Fibroblast of skin of left biceps (primary cell): ENCODE measurements at places on chromosomes 2 and 18.
A peak's percentile ranks its signal among the peaks of the same experiment; 100 is the strongest.

GRCh38 chr2:68971591-68972231, 2.7 kb upstream of the GKN1 start:
- peak; percentile 84 for DNase-seq

- no peak for DNase-seq
Measured at GRCh38 chr2:110678457-110679336, 834 bp upstream of the BUB1 start.

DNA sequence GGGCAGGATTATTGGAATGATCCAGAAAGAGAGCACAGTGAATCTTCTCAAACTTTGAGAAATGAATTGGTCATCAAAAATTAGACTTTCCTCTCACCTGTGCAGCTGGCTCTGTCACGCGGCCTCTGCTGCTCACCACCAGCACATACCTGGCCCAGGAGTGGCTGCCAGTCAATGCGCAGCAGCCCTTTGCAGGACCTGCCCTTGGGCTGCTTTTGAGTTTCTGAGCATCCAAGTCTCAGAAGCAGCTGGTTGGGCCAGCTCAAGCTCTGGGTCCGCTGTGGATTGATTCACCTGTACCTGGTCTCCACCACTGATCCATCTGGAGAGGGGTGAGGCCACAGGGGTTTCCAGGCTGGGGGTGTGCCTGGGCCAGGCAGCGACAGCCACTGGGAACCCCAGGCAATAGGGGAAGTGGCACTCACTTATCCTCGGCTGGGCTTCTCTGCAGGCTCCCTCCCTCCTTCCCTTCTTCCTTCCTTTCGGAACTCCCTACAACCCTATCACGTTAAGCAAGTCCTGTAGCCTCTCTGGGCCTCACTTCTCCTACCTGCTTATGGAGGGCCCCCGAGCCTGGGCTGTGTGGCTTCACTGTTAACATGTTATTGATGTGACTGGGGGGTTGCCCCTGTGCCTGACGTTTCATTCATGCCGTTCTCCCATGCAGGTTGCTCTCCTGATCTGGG, 48.1 kb downstream of the SH3BP4 start:
- no peak for DNase-seq

- no peak for DNase-seq
Measured at GRCh38 chr18:79804130-79804787, 6.5 kb downstream of the KCNG2 start.

GRCh38 chr2:24048769-24049484, 614 bp upstream of the FKBP1B start:
- no peak for DNase-seq

GRCh38 chr2:181178823-181179412, 198.5 kb downstream of the UBE2E3 start:
- no peak for DNase-seq

GRCh38 chr18:39485696-39486095, 1920.1 kb upstream of the CELF4 start:
- no peak for DNase-seq

DNA sequence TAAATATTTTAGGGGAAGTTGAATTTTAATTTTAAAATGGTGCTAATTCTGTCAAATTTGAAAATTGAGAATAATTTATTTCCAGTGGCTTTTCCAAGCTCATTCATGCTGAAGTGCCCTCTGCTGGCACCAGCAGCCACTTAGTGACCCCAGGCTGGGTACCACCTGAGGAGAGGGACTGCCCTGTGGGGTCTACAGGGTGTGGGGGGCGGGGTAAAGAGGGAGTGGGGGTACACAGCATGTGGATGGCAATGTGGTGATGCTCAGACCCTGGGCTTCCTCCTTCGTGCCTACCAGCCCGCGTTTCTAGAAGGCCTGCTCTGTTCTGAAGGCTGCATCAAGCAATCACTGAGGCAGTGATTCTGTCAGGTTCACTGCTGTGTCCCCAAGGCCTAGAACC, 45.1 kb upstream of the SCLY start:
- no peak for DNase-seq

DNA sequence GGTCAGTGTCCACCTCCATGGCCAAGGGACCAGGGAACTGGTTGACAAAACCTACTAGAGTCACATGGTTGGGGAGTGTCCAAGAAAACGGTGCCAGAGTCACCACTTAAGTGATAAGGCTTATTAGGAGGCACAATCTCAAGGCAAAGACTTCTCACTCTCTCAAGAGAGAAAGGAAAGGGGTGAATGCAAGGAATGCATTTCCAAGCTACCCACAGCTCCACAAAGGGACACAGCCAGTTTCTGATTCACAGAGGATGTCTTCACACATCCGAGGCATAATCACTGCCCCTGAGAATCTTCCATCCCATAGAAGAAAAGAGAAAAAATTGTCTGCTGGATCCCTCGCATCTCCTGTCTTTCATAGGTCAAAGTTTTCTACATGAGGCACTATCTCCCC, 269.3 kb downstream of the TNS1 start:
- no peak for DNase-seq

- DNase-seq, result no peak
Measured at GRCh38 chr2:25790074-25790790, 88.1 kb downstream of the ASXL2 start.

DNA sequence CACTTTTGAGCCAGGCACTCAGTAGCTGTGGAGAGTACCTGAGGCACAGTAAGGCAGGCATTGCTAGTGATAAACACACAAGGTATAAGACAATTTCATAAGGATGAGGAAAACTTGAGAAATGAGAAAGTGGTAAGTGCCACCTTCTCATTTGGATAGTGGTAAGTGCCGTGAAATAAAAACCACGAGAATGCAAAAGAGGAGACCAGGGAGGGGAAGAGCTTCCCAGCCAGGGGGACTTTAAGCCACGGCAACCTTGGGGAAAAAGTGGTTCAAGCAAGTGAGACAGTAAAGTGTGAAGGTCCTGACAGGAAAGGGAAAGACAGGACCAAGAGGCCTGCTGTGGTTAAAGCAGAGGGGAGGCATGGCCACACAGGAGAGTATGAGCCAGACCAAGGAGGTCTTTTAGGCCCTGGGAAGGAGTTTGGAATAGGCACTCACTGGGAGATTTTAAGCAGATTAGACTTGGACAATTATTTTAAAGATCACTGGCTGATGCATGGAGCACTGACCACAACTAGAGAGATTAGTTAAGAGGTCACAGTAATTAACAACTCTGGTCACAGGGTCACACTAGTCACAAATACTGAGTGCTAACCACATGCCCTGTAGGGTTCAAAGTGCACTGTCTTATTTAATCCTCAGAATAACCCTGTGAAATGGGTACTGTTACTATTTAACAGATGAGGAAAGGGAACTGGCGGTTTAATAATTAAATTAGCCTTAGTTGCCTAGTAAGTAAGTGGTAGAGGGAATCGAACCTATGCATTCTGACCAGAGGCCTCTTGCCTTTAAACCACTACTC, 50.1 kb downstream of the THOC1 start:
- DNase-seq, result no peak

DNA sequence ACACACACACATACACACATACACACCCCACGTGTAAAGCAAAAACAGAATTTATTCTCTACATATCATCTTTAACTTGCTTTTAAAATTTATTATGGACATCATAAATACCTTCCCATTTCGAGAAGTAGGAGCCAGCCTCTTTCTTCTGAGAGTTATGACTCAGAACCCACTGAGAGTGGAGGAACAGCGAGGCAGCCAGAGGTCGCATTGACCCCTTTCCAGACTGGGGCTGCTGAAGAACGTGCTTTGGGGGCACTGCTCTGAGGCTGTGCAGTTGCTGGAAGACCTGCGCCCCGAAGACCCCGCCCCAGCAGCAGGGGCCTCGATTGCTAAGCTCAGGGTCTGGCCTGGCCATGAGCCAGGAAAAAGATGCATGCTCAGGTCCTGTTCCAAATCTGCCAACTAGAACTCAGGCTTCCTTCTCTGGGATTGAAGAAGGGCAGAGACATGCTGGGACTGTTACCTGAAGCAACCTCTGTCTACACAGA, 133.8 kb upstream of the TWIST2 start:
- DNase-seq, result no peak

- DNase-seq, result no peak
Measured at GRCh38 chr18:23684515-23685197, 4.6 kb upstream of the LAMA3 start.

DNA sequence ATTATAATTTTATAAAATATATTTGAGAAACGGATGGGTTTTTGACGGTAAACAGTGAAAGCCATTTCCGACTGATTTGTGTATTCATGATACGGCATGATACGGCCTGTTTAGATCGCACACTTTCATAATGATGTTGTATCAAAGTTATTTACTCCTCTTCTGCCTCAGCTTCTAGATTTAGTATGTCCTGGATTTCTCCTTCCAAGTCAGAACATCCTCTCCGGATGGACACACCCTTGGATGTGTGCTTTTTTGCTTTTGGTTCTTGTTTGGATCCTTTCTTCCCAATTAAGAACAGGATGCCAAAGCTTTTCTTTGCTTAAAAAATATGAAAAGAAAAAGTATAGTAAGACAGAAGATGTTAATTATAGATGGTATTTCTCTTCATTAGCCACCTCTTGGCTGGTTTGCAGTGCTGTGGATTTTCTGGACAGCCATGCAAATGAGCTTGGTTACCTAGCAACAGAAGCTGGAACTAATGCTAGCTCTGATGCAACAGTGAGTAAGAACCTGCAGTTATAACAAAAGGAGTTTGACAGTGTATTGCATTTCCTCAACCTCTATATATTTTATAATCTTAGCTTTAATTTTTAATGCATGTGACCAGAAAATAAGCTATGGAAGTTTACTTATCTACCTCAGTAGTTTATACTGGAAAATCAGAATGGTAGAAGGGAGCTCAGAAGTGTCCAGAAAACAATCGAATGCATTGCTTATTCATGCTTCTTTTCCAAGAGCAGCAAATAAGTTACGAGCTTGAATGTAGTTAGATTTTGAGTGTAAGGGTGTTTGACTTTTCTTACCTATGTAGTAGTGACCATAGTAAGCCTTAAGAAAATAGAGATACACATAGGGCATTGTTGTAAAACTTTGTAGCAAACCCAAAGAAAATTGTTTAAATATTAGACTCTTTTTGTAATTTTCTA, 27.9 kb downstream of the RMND5A start:
- peak; percentile 81 for DNase-seq

- no peak for DNase-seq
Measured at GRCh38 chr18:12393998-12394397, 13.7 kb upstream of the PRELID3A start.

DNA sequence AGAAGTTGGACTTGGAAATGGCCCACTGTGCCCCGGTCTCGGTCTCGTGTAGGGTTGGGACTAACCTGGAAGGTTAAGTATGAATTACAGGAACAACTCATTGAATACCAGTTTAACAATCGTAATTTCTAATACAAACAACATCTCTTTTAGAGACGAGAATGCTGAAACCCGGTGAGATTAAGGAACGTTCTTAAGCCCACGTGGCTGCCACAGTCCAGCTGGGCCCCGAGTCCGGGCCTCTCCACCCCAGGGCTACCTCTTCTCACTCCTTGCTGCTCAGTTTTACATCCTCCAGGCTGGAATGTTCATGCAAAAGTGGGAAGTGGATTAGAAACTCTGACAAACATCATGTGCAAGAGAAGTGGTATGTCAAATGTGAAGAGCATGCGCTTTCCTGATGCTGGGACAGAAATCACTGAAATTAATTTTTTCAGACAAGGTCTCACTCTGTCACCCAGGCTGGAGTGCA, 29.4 kb downstream of the NGEF start:
- DNase-seq, result no peak

GRCh38 chr2:159137511-159138241, 148.8 kb downstream of the WDSUB1 start:
- no peak for DNase-seq

DNA sequence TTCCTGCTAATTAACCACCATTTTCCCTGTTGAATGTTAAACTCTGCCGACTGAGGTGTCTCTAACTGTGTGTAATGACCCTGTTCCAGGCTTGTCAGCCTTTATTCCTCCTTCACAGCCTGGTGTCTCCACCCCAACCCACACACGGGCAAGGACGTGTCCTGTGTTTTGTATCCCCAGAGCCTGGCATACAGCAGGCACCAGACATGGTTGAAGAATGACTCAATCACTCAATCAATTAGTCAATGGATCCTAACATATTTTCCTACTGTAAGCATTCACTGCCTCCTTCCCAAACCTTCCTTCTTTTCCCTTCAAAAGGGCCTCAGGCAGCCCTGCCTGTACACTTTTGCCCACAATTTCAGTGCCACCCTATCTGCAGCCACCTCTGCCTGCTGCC, 2.7 kb upstream of the TNS1 start:
- no peak for DNase-seq

- DNase-seq, result no peak
Measured at GRCh38 chr18:59265974-59266369, 7.3 kb downstream of the RAX start.

DNA sequence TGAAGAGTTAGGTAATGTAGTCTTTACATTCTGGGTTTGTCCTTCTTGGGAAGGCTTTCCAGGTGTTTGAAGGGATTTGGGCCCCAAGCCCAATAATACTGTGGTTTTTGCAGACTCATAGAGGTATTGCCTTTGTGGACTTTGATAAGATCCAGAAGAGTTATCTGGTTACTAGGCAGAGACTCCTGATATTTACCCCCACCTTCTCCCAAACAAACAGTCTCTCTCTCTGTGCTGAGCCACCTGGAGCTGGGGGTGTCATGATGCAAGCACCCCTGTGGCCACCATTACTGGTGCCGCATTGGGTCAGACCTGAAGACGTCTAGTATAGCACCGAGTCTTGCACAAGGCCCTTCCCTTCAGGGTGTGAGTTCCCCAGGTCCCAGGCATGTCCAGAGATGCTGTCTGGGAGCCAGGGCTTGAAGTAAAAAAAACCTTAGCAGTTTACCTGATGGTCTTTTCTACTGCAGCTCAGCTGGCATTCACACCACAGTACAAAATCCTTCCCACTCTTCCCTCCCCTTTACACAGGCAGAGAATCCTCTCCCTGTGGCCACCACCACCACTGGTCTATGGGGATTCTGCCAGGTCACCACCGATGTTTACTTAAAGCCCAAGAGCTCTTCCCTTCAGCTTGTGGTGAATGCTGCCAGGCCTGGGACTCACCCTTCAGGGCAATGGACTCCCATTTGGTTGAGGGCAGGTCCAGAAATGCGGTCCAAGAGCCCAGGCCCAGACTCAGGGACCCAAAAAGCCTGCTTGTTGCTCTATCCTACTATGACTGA, 22.2 kb upstream of the FAM228A start:
- no peak for DNase-seq

GRCh38 chr18:7885865-7886264, 318.7 kb downstream of the PTPRM start:
- DNase-seq, result no peak

DNA sequence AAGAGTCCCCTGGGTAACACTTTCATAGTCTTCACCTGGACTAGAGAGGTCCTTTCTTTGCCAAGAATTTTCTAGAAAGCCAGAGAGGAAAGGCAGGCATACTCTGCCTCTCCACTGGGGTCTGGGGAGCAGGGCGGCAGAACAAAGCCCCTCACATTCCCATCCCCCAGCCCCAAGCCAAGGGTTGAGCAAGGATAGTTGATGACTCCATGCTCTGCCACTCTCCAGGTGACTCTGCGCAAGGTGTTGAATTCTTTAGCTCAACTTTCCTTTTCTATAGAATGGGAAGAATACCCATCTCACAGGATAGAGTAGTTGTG, 2.9 kb upstream of the GDF7 start:
- DNase-seq, result no peak

- DNase-seq, result no peak
Measured at GRCh38 chr2:36318547-36318946, 37.0 kb upstream of the CRIM1 start.

GRCh38 chr2:20633794-20634506, 16.9 kb downstream of the HS1BP3 start:
- no peak for DNase-seq

- DNase-seq, result no peak
Measured at GRCh38 chr2:85341269-85342029, 12.9 kb downstream of the RETSAT start.
